Neural progenitor cell (in vitro differentiated cells): ENCODE measurements at places on chromosomes 5 and 9. TPM values are rescaled to one million over a fixed set of nuclear protein-coding genes. Genes with fewer than 3 reads are reported as not detected.

Gene GABRA6
- not detected in 2 replicates for total RNA-seq

Gene FCN2
- not detected in 2 replicates for total RNA-seq

Gene MAMDC2
- 20.9 and 28.7 TPM in 2 replicates for total RNA-seq

Gene SHISAL2B
- total RNA-seq: 10.4 and 17.8 TPM in 2 replicates

Gene KCNV2
- total RNA-seq: not detected in 2 replicates

Gene PIK3R1
- total RNA-seq: 19.7 and 24.2 TPM in 2 replicates

Gene SFXN1
- total RNA-seq: 146 and 181 TPM in 2 replicates

Gene CCDC180
- total RNA-seq: 2.9 and 6.3 TPM in 2 replicates

Gene SLIT3
- total RNA-seq: 0.22 and 0.28 TPM in 2 replicates

Gene CACNA1B
- 0.30 and 1.5 TPM in 2 replicates for total RNA-seq

Gene FRMD3
- 1.8 and 1.9 TPM in 2 replicates for total RNA-seq

Gene SLC6A3
- 0.19 and 0.32 TPM in 2 replicates for total RNA-seq

Gene OR13F1
- not detected in 2 replicates for total RNA-seq

Gene HRH2
- total RNA-seq: 0.19 TPM in 1 of 2 replicates, not detected in the other

Gene SPINK7
- not detected in 2 replicates for total RNA-seq

Gene PSD2
- total RNA-seq: 0.09 and 0.53 TPM in 2 replicates

Gene SLCO6A1
- total RNA-seq: 0.51 and 2.1 TPM in 2 replicates

Gene PCDHA10
- total RNA-seq: 8.0 and 11.7 TPM in 2 replicates

Gene PDZD2
- 1.1 and 1.4 TPM in 2 replicates for total RNA-seq

Gene CCDC152
- 11.8 and 23.9 TPM in 2 replicates for total RNA-seq

Gene GRM6
- not detected in 2 replicates for total RNA-seq

Gene MPDZ
- total RNA-seq: 64.1 and 88.3 TPM in 2 replicates

Gene GFPT2
- 18.9 and 20.3 TPM in 2 replicates for total RNA-seq

Gene CRHBP
- 0.09 and 0.51 TPM in 2 replicates for total RNA-seq

Gene IL5
- total RNA-seq: not detected in 2 replicates

Gene TSSK1B
- total RNA-seq: not detected in 2 replicates

Gene PDE6A
- total RNA-seq: not detected in 2 replicates

Gene PCDHB11
- total RNA-seq: 3.8 and 4.0 TPM in 2 replicates

Gene SLC25A2
- 0.22 and 0.96 TPM in 2 replicates for total RNA-seq

Gene ANGPTL2
- 7.6 and 9.4 TPM in 2 replicates for total RNA-seq

Gene KIF24
- 9.4 and 10.7 TPM in 2 replicates for total RNA-seq

Gene TNFSF15
- total RNA-seq: not detected in 2 replicates

Gene ARHGEF39
- total RNA-seq: 13.2 and 31.9 TPM in 2 replicates

Gene CEMIP2
- 185 and 218 TPM in 2 replicates for total RNA-seq

Gene MEIKIN
- total RNA-seq: not detected in 2 replicates

Gene OCLN
- total RNA-seq: 57.7 and 67.5 TPM in 2 replicates

Gene SLC6A18
- not detected in 2 replicates for total RNA-seq

Gene IFNA2
- not detected in 2 replicates for total RNA-seq

Gene GARIN3
- total RNA-seq: not detected in 2 replicates

Gene TEX53
- total RNA-seq: not detected in 2 replicates

Gene FAM151B
- 2.8 and 3.9 TPM in 2 replicates for total RNA-seq

Gene CDH10
- total RNA-seq: 0.19 and 0.65 TPM in 2 replicates

Gene INSL6
- not detected in 2 replicates for total RNA-seq

Gene NRG2
- total RNA-seq: 0.13 and 0.62 TPM in 2 replicates

Gene CDX1
- not detected in 2 replicates for total RNA-seq
